Activated T-helper 1 cell treated with anti-CD3 and anti-CD28 coated beads, Interleukin-12 subunit alpha, Interleukin-12 subunit beta, Interleukin-2, Interleukin-4 antibody, amounts not matched to agents 30 ng/mL and 10 ng/mL and 1 ng/mL, durations not matched to agents 14 hours and 24 hours and 36 hours (primary cell): ENCODE measurements at places on chromosomes 7 and 10. TPM values are rescaled to one million over a fixed set of nuclear protein-coding genes. Genes with fewer than 3 reads are reported as not detected.

The RGR gene
- total RNA-seq: not detected in 2 replicates

The CRPPA gene
- total RNA-seq: 0.91 and 1.1 TPM in 2 replicates

The TMEM176B gene
- total RNA-seq: not detected in 2 replicates

The ATOH7 gene
- not detected in 2 replicates for total RNA-seq

The SPDYE2 gene
- not detected in 2 replicates for total RNA-seq

The CYP3A5 gene
- total RNA-seq: not detected in 2 replicates

The DGKI gene
- total RNA-seq: 27.3 and 30.2 TPM in 2 replicates

The RBP4 gene
- not detected in 2 replicates for total RNA-seq

DNA sequence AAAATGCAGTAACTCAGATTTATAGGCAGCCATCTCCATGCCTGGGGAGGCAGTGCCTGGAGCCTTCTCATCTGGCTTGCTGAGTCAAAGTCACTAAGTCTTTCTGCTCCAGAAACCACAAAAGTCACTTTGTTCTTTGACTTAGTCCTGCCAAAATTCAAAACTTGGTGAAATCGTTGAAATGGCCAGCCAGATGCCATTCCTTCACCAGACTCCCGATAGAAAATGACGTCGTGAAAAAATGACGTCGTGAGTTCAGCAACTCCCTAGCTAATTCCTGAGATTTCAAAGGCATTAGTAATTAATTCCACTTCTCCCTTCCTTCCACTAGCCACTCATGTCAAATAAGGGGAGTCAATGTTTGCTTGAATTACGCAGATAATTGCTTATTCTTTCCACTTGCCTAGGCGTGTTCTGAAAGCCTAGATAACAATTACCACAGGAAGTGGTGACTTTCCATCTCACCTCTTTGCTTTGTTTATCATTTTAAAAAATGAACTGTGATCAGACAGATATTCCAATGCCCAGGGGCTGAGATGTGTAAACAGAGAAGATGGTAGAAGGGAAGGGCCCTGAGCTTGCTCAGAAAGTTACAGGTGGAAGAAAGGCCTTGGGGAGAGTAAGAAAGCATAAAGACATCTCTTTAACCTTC lies 48.5 kb upstream of the OSBPL3 start:
- DNase-seq: peak; percentile 13

- DNase-seq: no peak
Observed at GRCh38 chr10:48523820-48524758, 80.8 kb downstream of the ARHGAP22 start.

DNA sequence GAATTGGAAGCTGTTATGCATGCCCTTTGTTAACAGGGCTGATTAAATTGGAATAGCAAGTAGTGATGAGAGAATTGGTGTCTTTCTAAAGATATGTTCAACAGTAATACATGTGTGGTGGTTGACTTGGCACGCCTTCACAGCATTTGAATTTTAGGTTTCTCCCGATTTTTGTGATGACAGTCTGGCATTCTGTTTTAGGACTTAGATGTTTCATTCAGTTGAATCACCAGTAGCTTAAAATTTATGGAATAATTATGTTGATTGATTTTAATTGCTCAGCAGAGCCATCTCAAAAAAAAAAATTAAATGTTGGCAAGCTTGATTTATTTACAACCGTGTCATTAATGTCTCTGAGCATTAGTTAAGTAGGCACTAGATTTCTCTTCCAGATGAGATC lies 219.7 kb downstream of the CSTF2T start:
- no peak for DNase-seq

- no peak for DNase-seq
Observed at GRCh38 chr10:132724446-132724845, 61.5 kb downstream of the NKX6-2 start.

DNA sequence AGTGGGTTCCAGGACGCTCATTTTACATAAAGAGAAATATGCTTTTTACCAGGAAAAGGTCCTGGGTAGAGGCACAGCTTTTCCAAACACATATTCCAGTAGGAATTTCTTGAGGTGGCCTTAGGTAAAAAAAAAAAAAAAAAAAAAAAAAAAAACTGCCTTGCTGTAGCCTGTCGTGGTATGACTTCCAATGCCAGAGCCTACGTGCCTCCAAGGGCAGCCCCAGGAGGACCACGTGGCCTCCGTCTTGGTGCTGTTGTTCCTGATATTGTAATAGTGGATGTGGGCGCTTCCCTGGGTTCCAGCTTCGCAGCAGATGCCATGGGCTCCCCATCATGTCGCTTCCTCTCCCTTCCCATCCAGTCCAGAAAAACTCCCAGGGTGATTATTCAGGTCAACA lies 49.3 kb downstream of the PRKAG2 start:
- DNase-seq: no peak

GRCh38 chr7:25835197-25835596 lies 316.8 kb upstream of the NFE2L3 start:
- no peak for DNase-seq

GRCh38 chr7:26686448-26686981 lies 177.9 kb downstream of the SKAP2 start:
- no peak for DNase-seq

DNA sequence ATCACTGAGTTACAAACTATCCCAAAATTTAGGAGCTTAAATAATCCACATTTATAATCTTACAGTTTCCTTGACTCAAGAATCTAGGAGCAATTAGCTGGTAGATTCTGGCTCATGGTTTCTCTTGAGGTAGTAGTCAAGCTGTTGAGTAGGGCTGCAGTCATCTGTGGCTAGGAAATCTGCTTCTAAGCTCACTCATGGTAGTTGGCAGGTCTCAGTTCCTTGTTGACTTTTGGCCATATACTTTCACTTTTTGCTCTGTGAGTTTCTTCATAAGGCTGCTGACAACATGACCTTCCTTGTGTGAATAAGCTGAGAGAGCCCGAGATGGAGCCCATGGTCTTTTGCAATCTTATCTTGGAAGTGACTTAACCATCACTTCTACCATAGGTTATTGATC lies 10.8 kb upstream of the ETV1 start:
- DNase-seq: no peak

GRCh38 chr7:132998763-132999162 lies 83.1 kb downstream of the CHCHD3 start:
- no peak for DNase-seq

- DNase-seq: no peak
Observed at GRCh38 chr7:18671176-18671575, 175.6 kb downstream of the HDAC9 start.

- DNase-seq: no peak
Observed at GRCh38 chr7:122413339-122413738, 108.8 kb upstream of the FEZF1 start.

DNA sequence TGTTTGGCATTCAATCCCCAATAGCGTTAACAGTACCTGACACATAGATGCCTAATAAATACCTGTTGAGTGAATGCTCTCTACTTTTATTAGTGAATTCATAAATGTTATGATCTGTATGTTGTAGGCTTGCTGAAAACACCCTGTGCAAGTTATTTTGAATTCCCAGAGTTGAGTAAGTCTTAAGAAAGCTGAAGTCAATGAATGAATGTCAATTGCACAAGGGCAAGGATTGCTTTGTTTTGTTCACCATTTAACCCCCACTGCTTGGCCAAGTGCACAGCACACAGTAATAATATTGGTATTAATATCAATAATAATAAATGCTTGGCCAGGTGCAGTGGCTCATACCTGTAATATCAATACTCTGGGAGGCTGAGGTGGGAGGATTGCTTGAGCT lies 10.2 kb downstream of the CPA1 start:
- DNase-seq: no peak

DNA sequence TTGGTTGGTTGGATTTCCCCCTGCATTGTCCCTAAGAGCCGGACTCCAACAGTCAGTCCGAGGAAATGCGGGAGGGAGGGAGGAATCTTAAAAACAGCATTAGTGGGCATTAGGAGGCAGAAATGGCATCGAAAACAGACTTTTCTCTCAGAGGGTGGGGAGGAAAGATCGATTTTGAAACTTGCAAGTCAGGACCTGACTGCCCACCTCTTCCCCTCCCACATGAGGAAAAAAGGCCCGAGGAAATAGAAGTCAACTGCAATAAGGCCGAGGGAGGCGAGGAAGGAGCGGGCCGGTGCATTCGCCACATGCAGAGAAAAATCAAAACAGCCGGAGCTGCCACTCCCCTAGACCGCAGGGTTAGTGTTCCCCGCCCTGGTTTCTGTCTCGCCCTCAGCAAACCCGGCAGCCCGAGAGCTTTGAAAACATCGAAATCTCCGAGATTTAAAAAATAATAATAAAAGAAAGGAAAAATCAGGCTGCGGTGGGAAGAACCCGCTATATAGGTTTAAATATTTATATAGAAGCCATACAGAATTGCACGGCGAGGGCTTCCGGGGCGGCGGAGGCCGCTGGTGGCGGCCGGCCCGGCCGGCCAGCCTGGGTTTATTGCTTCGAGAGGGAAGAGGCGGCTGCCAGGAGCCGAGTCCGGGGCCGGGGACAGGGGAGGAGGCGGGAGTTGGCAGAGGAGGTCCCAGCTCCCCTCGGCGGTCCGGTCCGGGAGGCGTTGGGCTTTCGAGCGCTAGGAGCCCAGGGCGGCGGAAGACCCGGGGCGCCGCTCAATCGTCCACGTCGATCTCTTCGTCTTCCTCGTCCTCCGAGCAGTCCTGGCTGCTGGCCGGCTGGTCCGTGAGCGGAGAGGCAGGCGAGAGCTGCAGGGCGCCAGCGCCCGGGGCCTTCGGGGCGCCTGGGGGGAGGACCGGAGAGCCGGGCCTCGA lies 2.5 kb downstream of the LBX1 start:
- DNase-seq: no peak

- no peak for DNase-seq
Observed at GRCh38 chr7:55546814-55547213, 25.5 kb downstream of the VOPP1 start.

DNA sequence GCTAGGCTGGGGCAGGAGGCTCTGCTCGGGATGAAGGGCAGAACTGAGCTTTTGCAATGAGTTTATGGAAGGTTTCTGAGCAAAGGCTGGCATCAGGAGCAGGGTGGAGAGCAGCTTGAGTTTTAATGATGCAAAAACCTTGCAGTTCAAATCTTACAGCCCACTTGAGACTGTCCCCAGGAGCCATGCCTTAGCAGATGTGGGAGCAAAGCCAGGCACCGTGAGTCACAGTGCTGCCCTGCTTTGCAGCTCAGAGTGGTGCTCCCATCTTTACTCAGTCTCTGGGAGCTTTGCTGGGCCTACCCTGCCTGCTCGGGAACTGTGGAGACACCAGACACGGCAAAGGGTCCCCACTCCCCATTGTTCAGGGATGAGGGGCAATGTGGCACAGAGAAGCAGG lies 122.4 kb upstream of the NPS start:
- no peak for DNase-seq

GRCh38 chr10:98340261-98340939 lies 72.4 kb upstream of the LOXL4 start:
- DNase-seq: no peak

DNA sequence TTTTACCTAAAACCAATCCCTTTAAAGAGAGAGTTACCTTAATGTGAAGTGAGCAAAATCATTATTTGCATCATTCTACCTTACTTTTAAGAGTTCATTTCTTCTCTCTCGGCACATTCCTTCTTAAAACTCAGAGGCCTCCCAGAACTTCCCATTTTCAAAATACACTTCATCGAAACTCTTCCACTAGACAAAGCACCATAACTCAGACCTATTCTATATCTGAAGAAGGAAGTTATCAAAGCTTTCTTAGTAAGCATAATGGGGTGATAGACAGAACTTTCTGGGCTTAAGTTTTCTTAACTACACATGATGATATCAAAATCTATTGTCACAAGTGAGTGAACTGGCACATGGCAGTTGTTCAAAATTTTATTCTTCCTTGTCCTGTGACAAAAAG lies 24.6 kb upstream of the GNAT3 start:
- DNase-seq: no peak

GRCh38 chr7:64890761-64891362 lies 12.2 kb upstream of the ZNF273 start:
- no peak for DNase-seq

GRCh38 chr10:51937308-51938140 lies 238.1 kb upstream of the CSTF2T start:
- no peak for DNase-seq

GRCh38 chr7:1855725-1856160 lies 185.7 kb downstream of the ELFN1 start:
- DNase-seq: no peak

GRCh38 chr7:97020601-97020995 lies 4.0 kb downstream of the DLX5 start:
- no peak for DNase-seq

- DNase-seq: no peak
Observed at GRCh38 chr10:6657196-6657595, 77.1 kb upstream of the PRKCQ start.

- no peak for DNase-seq
Observed at GRCh38 chr7:36037121-36037662, 115.9 kb upstream of the EEPD1 start.

- DNase-seq: no peak
Observed at GRCh38 chr7:159007996-159008389, 136.7 kb downstream of the VIPR2 start.

GRCh38 chr10:33125522-33126517 lies 167.8 kb upstream of the ITGB1 start:
- DNase-seq: peak; percentile 24

- no peak for DNase-seq
Observed at GRCh38 chr7:101717628-101718357, 88.7 kb upstream of the MYL10 start.

DNA sequence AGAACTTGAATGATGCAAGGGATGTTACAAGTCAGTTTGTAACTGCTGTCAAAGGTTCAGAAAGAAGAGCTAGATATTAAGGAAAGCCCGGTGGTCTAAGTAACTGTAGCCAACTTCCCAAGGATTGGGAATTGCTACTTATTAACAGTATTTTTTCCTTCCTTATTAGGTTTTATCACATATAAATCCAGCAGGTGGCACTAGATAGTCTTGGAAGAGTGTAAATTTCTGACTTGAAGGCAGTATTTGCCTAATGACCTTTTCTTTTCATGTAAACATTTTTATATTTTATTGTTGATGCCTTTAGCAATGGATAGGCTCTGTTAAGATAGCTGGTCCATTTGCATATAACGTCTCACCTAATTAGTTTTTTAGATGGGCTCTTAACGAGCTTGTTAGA lies 51.2 kb downstream of the ANLN start:
- DNase-seq: no peak

GRCh38 chr7:137934941-137935883 lies 66.7 kb downstream of the CREB3L2 start:
- DNase-seq: no peak

- DNase-seq: peak; percentile 4
Observed at GRCh38 chr7:139737221-139738100, 40.3 kb downstream of the HIPK2 start.

DNA sequence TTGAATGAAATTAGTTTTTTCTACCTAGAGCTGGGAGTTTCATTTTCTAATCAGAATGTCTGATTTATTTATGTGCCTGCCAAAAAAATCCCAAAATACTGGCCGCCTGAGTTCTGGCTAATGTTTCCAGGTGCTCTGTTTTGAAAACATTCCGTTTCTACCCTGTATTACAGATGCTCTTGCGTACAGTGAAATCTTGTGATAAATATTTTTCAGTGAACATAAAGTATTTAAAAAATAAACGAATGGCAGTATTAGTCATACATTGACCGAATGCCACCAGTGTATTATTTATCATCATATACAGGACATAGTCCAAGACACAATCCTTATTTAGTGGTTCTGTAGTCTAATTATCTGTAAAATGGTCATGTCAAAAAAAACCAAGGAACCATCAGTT lies 102.8 kb downstream of the KAT6B start:
- no peak for DNase-seq

GRCh38 chr7:138603549-138604318 lies 97.4 kb downstream of the SVOPL start:
- DNase-seq: no peak

- DNase-seq: no peak
Observed at GRCh38 chr7:101172854-101173751, 7.0 kb downstream of the NAT16 start.

- no peak for DNase-seq
Observed at GRCh38 chr7:150660939-150661613, 24.4 kb upstream of the GIMAP2 start.

GRCh38 chr10:51082857-51083256 lies 8.6 kb downstream of the PRKG1 start:
- DNase-seq: no peak
